ENCODE measurements at places on chromosomes 7 and 10. TPM values are rescaled to one million over a fixed set of nuclear protein-coding genes. Genes with fewer than 3 reads are reported as not detected.

Gene FAM25C
- total RNA-seq: not detected

Gene HOXA3
- total RNA-seq: 4.0 TPM

DNA sequence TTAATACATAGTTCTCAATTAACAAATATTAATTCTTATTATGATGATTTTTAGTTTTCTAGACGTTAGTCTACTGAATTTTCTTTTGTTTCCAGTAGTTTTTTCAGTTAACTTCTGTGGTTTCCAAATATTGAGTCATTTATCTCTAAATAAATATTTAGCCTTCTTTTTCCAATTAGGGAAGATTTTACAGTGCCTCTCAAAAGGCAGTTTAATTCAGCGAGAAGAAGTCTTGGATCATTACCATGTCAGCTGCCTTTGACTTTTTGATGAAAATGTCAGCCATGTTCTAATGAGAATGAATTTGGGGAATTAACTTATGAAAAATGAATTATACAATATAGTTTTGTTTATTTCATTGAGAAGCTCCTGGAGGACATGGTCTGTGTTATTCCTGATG, 90.0 kb downstream of the CDK14 start:
- no peaks in the 10 kb centered on the region for H3K36me3 ChIP-seq
- H3K27me3 ChIP-seq: no peaks in the 10 kb centered on the region
- H3K4me3 ChIP-seq: no peak overlapping the region
- no peak for DNase-seq
- H3K27ac ChIP-seq: no peak overlapping the region
- H3K4me1 ChIP-seq: peaks cover 17% of the 10 kb centered on the region

GRCh38 chr7:158830211-158830723, 958 bp upstream of the ESYT2 start:
- peaks cover 13% of the 10 kb centered on the region for H3K4me1 ChIP-seq
- H3K27ac ChIP-seq: peak overlapping the region; percentile 95
- peak overlapping the region; percentile 91 for H3K4me3 ChIP-seq
- no peaks in the 10 kb centered on the region for H3K27me3 ChIP-seq

DNA sequence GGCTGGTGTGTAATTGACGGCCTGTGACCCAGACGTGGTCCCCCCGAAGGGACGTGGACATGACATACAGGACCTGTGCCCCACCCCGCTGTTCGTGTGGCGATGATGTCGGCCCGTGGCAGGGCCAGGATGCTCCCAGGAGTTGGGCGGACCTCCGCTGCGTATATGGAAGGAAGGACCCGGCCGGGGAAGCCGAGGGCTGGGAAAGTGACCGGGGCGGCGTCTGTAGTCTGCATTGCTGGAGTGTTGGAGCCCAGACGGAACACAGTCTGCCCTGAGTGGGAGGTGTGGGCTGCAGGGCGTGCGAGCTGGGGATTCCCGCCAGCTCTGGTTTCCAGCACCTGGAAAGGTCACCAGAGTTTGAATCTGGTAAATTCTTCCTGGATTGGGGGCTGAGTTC, 45.0 kb upstream of the FOXL3 start:
- H3K4me3 ChIP-seq: no peak overlapping the region
- no peak overlapping the region for H3K27ac ChIP-seq
- DNase-seq: no peak
- H3K4me1 ChIP-seq: no peaks in the 10 kb centered on the region
- no peaks in the 10 kb centered on the region for H3K27me3 ChIP-seq

Gene AKR1C4
- total RNA-seq: not detected

All from osteoblast (primary cell).